ENCODE measurements at places on chromosomes 13 and 19.
A peak's percentile ranks its signal among the peaks of the same experiment; 100 is the strongest.

DNA sequence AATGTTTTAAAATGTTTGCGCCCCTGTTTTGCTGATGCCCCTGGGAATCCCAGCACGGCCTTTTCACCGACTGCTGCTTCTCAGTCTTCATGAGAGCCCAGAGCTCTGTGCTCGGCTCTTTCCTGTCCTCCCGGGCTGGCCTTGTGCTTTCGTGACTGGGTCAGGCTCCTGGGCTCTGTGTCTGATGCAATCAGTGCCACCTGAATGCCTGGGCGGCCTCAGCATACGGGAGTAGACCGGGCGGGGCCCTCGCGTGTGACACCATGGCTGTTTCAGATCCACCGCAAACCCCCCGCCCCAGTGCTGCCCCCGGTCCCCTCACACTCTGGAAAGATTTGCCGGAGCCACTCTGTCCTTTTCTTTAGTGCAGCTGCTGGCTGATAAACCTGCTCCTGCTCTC lies 21.4 kb downstream of the PABPC3 start:
- no peak for DNase-seq

DNA sequence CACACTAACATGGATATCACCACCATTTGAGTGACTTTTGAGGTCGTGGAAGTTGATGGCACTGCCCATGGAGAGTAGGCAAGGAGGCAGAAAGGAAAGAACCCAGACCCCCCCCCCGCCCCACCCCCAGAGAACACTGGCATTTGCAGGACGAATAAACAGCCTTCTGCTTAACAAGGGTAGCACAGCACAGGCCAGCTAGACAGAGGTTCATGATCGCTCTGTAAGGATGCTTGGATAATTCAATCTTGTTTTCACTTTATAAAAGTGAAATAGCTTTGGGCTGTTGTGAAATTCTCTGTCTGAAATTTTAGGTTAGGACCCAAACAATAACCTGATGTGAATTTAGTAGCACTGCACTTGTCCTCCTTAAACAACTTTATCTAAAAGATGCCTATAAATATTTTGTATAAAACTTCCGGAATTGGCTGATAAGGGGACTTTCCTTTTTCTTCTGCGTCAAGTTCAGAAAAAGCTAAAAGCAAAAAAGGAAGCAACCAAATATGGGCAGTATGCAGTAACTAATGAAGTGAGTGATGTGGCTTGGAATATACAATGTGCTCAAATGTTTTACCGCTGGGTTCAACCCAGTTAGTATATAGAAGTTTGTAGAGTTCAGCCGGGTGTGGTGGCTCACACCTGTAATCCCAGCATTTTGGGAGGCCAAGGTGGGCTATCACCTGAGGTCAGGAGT lies 163.7 kb downstream of the SHISA2 start:
- DNase-seq = no peak

- DNase-seq = no peak
These were observed at the start of gene GJB6 for GRCh38 chr13:20231839-20232555. Gene GJB6 (minus strand): TSS chr13:20232319. CDS start chr13:20223480, 8,839 bp downstream.

GRCh38 chr13:114260814-114261213 lies 20.6 kb upstream of the UPF3A start:
- DNase-seq = no peak

GRCh38 chr19:40139533-40140287 lies 49.0 kb upstream of the ZNF780A start:
- peak; percentile 14 for DNase-seq

DNA sequence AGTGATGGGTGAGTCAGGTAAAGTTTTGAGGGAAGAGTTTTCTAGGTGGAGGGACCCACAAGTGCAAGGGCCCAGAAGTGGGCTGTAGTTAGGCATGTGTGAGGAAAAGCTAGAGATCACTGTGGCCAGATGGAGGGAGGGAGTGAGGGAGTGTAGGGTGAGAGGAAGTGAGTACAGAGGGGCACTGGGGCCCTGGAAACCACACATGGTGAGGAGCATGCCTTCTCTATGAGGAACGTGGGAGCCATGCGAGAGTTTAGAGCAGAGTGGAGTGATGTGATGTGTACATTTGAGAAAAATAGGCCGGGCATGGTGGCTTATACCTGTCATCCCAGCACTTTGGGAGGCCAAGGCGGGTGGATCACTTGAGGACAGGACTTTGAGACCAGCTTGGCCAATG lies 14.7 kb upstream of the SHKBP1 start:
- no peak for DNase-seq

GRCh38 chr13:99339736-99340397 lies 32.7 kb upstream of the GPR183 start:
- no peak for DNase-seq

- no peak for DNase-seq
These were observed 15.1 kb downstream of the ILF3 start for GRCh38 chr19:10669246-10669645.

- DNase-seq = no peak
These were observed 7.5 kb upstream of the LIN7B start for GRCh38 chr19:49106648-49107135.

DNA sequence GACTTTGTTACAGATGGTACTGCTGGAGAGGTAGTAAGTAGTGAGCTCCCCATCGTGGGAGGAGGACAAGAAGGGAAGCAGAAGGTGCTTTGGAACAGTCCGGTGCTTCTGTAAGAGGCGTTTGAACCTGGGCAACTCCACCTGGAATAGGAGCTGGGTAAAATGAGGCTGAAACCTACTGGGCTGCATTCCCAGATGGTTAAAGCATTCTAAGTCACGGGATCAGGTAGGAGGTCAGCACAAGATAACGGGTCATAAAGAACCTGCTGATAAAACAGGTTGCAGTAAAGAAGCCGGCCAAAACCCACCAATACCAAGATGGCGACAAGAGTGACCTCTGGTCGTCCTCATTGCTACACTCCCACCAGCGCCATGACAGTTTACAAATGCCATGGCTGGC lies 5.1 kb downstream of the ANKLE1 start:
- no peak for DNase-seq

DNA sequence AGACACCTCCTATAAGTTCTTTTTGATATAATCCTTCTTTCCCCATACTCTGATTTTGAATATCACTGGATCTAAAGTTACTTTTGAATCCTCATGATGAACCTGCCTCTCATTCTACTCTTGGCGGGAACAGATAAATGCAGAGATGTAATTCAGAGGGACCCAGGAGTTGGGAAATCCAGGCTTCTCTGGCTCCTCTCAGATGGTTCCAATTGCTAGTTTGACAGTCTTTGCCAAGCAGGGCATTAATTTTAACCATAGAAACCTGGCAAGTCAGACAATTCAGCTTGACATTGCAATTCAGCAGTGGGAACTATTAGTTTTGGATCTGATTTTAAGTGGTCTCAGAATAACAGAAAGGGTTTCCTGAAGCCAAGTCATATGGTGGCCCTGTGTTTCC lies 67.3 kb upstream of the KLF12 start:
- no peak for DNase-seq

DNA sequence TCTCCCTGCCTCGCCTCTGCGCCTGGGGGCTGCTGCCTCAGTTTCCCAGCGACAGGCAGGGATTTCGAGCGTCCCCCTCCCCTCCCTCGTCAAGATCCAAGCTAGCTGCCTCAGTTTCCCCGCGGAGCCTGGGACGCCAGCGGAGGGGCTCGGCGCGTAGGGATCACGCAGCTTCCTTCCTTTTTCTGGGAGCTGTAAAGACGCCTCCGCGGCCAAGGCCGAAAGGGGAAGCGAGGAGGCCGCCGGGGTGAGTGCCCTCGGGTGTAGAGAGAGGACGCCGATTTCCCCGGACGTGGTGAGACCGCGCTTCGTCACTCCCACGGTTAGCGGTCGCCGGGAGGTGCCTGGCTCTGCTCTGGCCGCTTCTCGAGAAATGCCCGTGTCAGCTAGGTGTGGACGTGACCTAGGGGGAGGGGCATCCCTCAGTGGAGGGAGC lies 722 bp upstream of the ICAM1 start:
- DNase-seq = no peak

DNA sequence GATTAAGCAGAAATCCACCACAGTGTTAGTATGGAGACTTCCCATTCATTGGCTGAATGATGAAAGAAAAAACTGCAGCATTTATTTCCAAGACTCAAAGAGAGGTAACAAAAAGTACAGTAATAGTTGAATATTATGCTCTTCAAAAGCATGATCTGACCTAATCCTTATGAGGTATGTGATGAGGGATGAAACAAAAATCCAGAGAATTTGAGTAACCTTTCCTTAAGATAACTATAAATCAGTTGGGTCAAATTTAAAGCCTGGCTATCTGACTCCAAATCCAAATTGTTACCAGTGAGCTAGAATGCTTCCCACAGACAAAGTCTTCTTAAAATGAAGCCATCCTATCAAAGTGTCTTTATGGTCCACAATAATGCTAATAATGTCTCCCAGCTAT lies 38.1 kb downstream of the NUFIP1 start:
- no peak for DNase-seq

DNA sequence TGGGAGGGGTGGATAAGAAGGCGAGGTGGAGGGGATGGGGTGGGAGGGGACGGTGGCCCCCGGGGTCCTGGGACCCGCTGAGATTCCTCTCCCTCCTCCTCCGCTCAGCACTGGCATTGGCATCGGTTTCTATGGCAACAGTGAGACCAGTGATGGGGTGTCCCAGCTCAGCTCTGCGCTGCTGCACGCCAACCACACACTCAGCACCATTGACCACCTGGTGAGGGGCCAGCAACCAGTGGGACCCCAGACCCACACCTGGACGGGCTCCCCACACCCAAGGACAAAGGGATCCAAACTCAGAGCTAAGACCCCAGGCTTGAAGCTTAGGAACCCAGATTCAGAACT lies 5.9 kb downstream of the TTYH1 start:
- no peak for DNase-seq

All from HS-5 (cell line).